Neural crest cell (in vitro differentiated cells): ENCODE measurements at places on chromosomes 3 and 15. TPM values are rescaled to one million over a fixed set of nuclear protein-coding genes. Genes with fewer than 3 reads are reported as not detected.
A peak's percentile ranks its signal among the peaks of the same experiment; 100 is the strongest.

DNA sequence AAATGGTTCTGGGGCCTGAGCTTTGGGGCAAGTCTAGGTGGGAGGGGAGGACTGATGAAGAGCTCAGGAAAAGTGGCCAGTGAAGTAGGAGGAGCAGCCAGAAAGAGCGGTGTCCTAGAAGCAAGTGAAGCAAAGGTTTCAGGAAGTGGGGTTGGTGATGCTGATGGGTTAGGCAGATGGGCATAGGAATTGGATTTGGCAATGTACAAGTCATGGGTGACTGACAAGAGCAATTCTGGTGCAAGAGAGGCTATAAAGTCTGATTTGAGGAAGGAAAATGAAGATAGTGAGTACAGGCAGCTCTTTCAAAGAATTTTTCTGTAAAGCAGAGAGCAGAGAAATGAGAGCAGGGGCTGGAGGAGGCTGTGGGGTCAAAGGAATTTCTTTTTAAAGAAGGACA is 19.7 kb downstream of the ALPK3 start:
- H3K36me3 ChIP-seq = no peaks in the 10 kb centered on the region
- no peaks in the 10 kb centered on the region for H3K4me1 ChIP-seq
- no peak for DNase-seq
- H3K27ac ChIP-seq = no peak overlapping the region

The CELSR3 gene
- total RNA-seq = 26.5 and 27.2 TPM in 2 replicates

The CPLX3 gene
- not detected in 2 replicates for total RNA-seq

The SEMA6D gene
- total RNA-seq = 11.1 and 11.8 TPM in 2 replicates

DNA sequence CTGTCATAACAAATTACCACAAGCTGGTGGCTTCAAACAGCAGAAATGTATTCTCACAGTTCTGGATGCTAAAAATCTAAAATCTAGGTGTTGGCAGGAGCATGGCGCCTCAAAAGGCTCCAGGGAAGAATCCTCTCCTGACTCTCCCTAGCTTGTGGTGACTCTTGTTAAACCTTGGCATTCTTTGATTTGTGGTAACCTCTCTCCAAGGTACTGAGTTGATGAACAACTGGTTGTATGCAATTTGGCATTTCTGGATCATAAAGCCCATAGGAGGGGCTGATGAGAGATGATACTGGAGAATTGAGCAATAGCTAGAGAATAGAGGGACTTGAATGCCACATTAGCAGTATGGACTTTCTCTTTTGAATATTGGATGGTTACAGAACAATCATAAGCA is 821.8 kb downstream of the TBL1XR1 start:
- no peaks in the 10 kb centered on the region for H3K27me3 ChIP-seq
- H3K4me3 ChIP-seq = no peak overlapping the region
- H3K27ac ChIP-seq = peak overlapping the region; percentile 43
- DNase-seq = no peak
- H3K36me3 ChIP-seq = no peaks in the 10 kb centered on the region

GRCh38 chr3:181860235-181860634 is 148.5 kb downstream of the SOX2 start:
- H3K36me3 ChIP-seq = no peaks in the 10 kb centered on the region
- H3K27me3 ChIP-seq = no peaks in the 10 kb centered on the region
- H3K4me3 ChIP-seq = no peak overlapping the region
- peaks cover 13% of the 10 kb centered on the region for H3K4me1 ChIP-seq
- no peak overlapping the region for H3K27ac ChIP-seq
- DNase-seq = no peak

The CACNA1D gene
- total RNA-seq = 1.1 and 2.3 TPM in 2 replicates

GRCh38 chr3:61848885-61849284 is 287.5 kb downstream of the PTPRG start:
- no peak overlapping the region for H3K27ac ChIP-seq
- no peak for DNase-seq
- H3K4me3 ChIP-seq = no peak overlapping the region
- H3K27me3 ChIP-seq = no peaks in the 10 kb centered on the region

DNA sequence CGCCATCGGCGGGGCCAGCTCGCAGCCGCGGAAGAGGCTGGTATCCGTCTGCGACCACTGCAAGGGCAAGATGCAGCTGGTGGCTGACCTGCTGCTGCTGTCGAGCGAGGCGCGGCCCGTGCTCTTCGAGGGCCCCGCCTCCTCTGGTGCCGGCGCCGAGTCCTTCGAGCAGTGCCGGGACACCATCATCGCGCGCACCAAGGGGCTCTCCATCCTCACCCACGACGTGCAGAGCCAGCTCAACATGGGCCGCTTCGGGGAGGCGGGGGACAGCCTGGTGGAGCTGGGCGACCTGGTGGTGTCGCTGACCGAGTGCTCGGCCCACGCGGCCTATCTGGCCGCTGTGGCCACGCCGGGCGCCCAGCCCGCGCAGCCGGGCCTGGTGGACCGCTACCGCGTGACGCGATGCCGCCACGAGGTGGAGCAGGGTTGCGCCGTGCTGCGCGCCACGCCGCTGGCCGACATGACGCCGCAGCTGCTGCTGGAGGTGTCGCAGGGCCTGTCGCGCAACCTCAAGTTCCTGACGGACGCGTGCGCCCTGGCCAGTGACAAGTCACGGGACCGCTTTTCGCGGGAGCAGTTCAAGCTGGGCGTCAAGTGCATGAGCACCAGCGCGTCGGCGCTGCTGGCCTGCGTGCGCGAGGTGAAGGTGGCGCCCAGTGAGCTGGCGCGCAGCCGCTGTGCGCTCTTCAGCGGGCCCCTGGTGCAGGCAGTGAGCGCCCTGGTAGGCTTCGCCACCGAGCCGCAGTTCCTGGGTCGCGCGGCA is 1.8 kb downstream of the TLNRD1 start:
- peaks cover 9% of the 10 kb centered on the region for H3K36me3 ChIP-seq
- DNase-seq = no peak
- peak overlapping the region; percentile 78 for H3K4me3 ChIP-seq
- peaks cover 38% of the 10 kb centered on the region for H3K4me1 ChIP-seq
- no peaks in the 10 kb centered on the region for H3K27me3 ChIP-seq
- H3K27ac ChIP-seq = no peak overlapping the region

GRCh38 chr3:105187344-105187743 is 179.4 kb upstream of the ALCAM start:
- H3K36me3 ChIP-seq = peaks cover 5% of the 10 kb centered on the region
- no peaks in the 10 kb centered on the region for H3K4me1 ChIP-seq
- no peak overlapping the region for H3K27ac ChIP-seq
- no peaks in the 10 kb centered on the region for H3K27me3 ChIP-seq
- DNase-seq = no peak

The CCK gene
- total RNA-seq = not detected in 2 replicates

The CSPG5 gene
- 21.9 and 23.3 TPM in 2 replicates for total RNA-seq

The CLDN18 gene
- total RNA-seq = not detected in 2 replicates

DNA sequence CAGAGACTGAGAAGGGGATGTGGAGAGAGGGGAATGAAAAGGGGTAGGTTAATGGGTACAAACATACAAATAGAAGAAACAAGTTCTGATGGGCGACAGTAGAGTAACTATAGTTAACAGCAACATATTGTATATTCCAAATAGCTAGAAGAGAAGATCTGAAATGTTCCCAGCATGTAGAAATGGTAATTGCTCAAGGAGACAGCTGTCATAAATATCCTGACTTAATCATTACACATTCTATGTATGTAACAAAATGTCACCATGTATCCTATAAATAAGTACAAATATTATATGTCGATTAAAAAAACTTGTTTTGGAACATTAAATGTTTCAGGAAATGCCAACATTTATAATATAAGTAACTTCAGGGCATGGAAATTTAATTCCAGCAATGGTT is 23.3 kb downstream of the FMN1 start:
- H3K27ac ChIP-seq = no peak overlapping the region
- H3K4me3 ChIP-seq = no peak overlapping the region
- H3K4me1 ChIP-seq = peaks cover 4% of the 10 kb centered on the region
- H3K27me3 ChIP-seq = no peaks in the 10 kb centered on the region

DNA sequence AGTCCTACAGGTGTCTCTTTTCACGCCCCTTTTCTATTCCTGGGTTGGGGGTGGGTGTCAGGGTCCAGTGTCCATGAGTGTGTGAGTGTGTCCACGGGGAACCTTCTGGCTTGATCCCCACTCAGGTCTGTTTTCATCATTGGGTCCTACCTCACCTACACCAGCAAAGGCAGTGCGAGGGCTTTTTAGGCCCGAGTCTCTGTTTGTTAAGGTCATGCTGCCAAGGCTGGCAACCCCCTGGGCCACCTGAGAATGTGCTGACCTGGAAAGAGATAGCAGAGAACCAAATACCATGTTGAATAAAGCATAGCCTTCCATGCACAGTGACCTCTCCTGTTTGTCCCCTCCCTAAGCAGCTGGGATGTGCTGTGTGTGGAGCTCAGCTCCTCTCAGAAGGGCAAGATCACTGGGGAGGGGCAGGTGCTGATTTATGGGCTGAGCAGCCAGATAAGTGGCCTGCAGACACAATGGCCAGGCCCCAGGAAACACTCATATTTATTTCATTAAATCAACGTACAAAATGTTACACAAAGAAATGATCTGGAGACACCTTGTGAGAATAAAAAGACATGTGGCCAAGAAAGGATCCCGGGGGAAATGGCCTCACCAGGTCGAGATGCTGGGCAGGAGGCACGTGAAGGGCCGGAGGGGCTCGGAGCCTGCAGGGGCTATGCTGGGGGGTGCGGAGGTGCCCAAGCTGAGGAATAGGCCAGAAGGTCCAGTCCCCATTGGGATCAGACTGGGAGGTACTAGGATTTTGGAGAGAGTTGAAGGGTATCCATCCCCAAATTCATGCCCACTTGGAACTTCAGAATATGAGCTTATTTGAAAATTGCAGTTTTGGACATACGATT is 36.1 kb downstream of the RAB6B start:
- H3K4me3 ChIP-seq = no peak overlapping the region
- no peak for DNase-seq
- H3K27ac ChIP-seq = no peak overlapping the region
- H3K4me1 ChIP-seq = peaks cover 3% of the 10 kb centered on the region

- H3K4me1 ChIP-seq = no peaks in the 10 kb centered on the region
- no peak for DNase-seq
- no peaks in the 10 kb centered on the region for H3K36me3 ChIP-seq
- H3K27me3 ChIP-seq = no peaks in the 10 kb centered on the region
Measured at GRCh38 chr3:112881891-112882290, 35.2 kb upstream of the CD200R1L start.

GRCh38 chr3:2945121-2945520 is 165.1 kb downstream of the IL5RA start:
- H3K27me3 ChIP-seq = peaks cover 14% of the 10 kb centered on the region
- no peak for DNase-seq
- H3K27ac ChIP-seq = no peak overlapping the region
- no peak overlapping the region for H3K4me3 ChIP-seq
- H3K4me1 ChIP-seq = no peaks in the 10 kb centered on the region
